Fibroblast of gingiva (primary cell): ENCODE measurements at places on chromosomes 4 and X.

DNA sequence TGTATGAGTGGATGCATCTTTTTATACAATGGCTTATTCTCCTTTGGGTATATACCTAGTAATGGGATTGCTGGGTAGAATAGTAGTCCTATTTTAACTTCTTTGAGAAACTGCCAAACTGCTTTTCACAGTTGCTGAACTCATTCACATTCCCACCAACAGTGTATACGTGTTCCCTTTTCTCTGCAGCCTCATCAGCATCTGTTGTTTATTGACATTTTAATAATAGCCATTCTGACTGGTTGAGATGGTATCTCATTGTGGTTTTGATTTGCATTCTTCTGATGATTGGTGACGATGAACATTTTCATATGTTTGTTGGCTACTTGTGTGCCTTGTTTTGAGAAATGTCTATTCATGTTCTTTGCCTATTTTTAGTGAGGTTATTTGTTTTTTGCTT is 687.0 kb upstream of the EPHA5 start:
- DNase-seq, result peak; percentile 78

- DNase-seq, result peak; percentile 75
Measured at GRCh38 chrX:107731831-107732502, 43.6 kb downstream of the TSC22D3 start.

- DNase-seq, result no peak
Measured at GRCh38 chr4:163527172-163527571, 32.7 kb downstream of the TMA16 start.

- no peak for DNase-seq
Measured at GRCh38 chr4:98555798-98556445, 102.5 kb downstream of the TSPAN5 start.

DNA sequence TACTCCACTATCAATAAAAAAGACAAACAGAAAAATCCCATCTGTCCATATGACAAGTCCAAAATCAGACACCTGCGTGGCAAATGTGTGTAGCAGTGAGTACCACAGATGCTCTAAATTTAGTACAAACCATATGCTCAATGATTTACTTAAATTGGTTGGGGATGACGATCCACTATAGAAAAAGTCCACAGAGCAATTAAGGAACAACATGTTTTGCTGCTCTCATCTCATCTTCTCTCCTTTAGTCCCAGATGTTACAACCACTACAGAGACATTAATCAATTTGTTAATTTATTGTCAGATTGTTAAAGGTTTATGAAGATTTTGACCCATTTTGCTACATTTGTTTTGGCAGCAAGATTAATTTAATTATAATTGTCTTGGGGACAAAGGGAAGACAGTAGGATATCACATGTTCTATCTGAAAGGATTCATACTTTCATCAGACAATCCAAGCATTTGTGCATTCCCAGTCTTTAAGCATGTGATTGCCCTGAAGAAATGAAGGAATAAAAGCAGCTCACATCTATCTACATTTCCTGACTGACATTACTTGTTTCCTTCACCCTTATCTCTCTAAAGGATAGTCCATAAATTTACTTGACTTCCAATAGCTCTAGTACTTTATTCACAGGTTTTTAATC is 2268.1 kb downstream of the PCDH7 start:
- no peak for DNase-seq

DNA sequence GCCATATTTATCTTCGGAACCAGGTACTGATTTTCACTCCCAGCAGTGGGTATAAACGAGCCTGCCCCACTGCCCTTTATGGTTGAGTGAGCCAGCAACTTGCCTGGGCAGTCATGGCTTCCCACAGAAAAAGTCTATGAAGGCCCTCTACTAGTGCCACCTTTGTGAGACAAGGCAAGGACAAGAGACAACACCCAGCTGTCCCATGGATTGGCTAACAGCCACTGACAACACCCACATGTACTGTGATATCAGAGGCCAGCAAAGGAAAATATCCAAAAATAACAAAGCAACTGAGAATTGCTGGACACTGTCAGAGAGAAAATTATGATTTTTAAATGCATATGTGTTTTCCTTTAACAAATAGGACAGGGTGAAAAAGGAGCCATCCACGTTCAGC is 248.4 kb upstream of the TTC29 start:
- DNase-seq, result no peak

- no peak for DNase-seq
Measured at GRCh38 chr4:88584471-88584900, 7.8 kb upstream of the HERC3 start.

GRCh38 chr4:79445371-79445781 is 37.3 kb upstream of the GK2 start:
- DNase-seq, result peak; percentile 75

DNA sequence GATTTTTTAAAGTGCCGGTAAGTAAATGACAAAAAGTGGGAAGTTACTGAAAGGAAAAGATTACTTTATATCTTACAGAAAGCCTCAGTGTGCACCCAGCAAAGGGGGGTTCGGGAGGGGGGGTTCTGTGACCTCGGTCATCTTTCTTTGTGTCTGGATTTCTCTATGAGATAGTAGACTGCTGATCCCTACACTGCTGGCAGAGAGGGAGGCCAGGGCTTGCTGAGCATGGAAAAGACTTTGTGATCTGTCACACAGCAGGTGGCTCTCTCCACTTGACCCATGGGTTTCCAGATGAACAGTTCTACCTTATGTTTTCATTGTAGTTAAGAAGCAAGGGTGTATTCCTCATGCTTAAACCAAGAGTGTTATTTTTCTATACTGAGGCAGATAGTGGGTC is 475.6 kb downstream of the PCDH10 start:
- DNase-seq, result no peak

GRCh38 chr4:170875868-170876267 is 786.1 kb upstream of the AADAT start:
- no peak for DNase-seq

- DNase-seq, result no peak
Measured at GRCh38 chr4:786074-786741, 39.7 kb downstream of the CPLX1 start.

GRCh38 chr4:125719987-125720386 is 405.2 kb downstream of the FAT4 start:
- DNase-seq, result peak; percentile 8

DNA sequence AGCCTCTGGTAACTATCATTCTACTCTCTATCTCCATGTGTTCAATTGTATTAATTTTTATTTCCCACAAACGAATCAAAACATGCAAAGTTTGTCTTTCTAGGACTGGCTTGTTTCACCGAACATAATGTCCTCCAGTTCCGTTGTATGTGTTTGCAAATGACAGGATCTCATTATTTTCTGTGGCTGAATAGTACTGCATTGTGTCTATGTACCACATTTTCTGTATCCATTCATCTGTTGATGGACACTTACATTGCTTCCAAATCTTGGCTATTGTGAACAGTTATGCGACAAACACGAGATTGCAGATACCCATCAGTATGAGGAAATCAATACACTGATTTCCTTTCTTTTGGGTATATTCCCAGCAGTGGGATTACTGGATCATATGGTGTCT is 8.4 kb upstream of the LDOC1 start:
- no peak for DNase-seq

DNA sequence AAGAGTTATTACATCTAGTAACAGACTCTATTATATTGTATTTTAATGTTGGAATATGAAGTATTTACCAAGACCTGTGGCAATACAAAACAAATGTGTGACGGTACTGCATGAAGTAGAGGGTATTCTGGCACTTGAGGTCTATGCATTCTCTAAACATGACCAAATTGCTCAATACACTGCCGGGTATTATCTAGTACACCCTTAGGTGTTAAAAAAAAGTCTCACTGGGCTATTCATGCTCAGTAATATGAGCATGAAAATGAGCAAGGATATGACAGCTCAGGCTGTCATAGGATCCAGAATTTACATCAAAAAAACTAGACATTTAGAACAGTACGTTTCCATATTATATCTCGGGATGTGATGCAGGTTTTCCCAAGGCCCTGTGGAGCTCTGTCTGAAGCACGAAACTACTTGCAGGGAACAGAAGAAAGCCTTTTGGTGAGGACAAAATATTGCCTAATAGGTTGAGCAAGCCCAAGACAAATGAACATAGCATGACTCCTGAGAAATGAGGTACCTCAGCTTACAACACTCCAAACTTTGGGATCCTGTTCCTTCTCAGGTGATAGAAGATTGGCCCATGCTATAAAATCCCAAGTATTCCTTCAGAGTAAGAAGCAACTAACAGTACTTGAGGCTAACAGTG is 74.1 kb upstream of the MAOA start:
- DNase-seq, result peak; percentile 47

- peak; percentile 14 for DNase-seq
Measured at GRCh38 chrX:134480061-134480460, 20.1 kb downstream of the HPRT1 start.

DNA sequence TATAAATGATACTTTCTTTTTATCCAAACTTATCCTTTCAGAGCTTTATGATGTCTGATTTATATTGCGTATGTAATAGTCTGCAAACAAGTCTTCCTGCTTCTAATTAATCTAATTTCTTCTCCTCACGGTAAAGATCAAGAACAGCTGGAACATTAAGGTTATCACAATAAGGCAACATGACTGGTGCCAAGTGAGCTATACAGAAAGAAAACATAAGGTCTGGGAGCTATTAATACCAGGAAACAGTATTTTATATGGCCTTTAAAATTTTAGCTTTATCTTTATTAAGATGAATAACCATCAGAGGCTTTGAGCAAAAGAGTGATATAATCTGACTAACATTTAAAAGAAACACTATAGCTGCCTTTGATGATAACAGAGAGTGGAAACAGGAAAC is 28.7 kb upstream of the CABS1 start:
- DNase-seq, result no peak
